ENCODE measurements at places on chromosomes 2 and 18.

DNA sequence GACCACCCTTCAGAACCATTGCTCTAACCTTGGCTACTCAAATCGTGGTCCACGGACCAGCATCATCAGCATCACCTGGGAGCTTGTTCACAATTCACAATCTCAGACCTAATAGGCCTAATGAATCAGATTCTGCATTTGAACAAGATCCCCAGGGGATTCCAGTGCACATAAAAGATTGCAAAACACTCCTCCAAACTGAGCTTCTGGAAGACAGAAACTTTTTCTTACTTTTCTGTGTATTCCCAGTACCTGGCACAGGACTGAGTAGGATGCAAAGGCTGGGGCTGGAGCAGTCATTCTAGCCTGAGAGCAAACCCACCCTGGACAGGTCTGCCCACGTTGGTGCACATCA, 115.1 kb upstream of the COPS8 start:
- DNase-seq, result no peak

GRCh38 chr2:241235859-241236593, 47.5 kb downstream of the ANO7 start:
- DNase-seq, result no peak

DNA sequence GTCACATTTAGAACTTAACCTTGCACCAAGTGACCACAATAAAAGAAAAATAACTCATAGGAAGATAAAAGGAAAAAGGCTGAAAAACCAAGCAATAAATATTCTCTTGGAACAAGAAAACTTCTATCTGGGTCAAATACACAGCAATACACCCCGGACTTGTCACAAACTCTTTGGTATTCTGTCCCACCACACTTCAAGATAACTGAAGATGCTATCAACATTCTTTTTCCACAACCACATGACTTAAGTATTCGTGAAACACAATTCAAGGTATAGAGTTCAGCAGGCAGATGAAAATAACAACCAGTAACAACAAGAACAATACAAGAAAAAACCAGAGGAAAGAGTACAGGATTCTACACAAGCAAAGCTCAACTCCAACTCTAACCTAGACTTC, 18.0 kb downstream of the MBD2 start:
- no peak for DNase-seq

- DNase-seq, result no peak
These were observed 90.0 kb upstream of the NCKAP5 start for GRCh38 chr2:133658020-133658903.

DNA sequence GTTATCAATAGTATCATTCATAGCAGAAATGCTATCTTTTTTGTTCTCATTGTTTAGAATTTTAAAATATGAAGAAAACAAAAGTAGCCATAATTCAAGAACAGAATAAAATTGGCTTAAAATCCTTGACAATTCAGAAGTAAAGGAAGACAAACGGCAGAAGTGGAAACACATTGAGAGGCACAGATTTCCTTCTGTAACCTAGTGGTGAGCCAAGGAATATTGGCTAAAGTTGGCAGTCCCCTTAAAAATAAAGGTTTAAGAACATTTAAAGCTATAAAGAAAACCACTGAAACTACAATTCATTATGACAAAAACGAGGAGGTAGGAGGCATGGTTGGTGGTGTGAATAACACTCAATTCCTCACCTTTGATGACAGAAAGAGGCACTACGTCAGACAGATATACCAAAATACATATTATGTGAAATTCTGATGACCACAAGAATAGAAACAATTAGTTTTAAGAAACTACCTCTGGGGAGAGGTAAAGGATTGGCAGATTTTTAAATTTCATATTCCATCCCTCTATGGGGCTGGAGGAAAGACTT, 42.3 kb downstream of the SFT2D3 start:
- DNase-seq, result no peak

DNA sequence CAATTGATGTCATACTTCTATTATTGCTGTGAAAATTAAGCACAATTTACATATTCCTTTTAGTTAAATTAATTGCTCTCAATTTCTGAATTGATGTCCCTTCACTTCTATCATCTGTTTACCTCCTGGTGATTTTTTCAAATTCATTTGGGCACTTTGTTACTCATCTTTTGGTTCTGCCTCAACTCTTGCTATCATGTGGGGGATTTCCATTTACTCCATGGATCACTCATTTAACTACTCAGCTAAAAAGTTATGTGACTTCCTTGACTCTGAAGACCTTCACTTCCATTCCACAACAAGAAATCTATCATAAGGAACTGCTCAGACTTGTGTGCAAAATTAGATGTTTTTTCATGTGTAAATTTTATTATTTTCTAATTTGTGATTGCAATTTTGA, 126.2 kb downstream of the EHBP1 start:
- DNase-seq, result no peak

GRCh38 chr2:151098841-151099240, 162.8 kb downstream of the RBM43 start:
- DNase-seq, result no peak

GRCh38 chr2:143701785-143702184, 572.6 kb downstream of the ARHGAP15 start:
- no peak for DNase-seq

DNA sequence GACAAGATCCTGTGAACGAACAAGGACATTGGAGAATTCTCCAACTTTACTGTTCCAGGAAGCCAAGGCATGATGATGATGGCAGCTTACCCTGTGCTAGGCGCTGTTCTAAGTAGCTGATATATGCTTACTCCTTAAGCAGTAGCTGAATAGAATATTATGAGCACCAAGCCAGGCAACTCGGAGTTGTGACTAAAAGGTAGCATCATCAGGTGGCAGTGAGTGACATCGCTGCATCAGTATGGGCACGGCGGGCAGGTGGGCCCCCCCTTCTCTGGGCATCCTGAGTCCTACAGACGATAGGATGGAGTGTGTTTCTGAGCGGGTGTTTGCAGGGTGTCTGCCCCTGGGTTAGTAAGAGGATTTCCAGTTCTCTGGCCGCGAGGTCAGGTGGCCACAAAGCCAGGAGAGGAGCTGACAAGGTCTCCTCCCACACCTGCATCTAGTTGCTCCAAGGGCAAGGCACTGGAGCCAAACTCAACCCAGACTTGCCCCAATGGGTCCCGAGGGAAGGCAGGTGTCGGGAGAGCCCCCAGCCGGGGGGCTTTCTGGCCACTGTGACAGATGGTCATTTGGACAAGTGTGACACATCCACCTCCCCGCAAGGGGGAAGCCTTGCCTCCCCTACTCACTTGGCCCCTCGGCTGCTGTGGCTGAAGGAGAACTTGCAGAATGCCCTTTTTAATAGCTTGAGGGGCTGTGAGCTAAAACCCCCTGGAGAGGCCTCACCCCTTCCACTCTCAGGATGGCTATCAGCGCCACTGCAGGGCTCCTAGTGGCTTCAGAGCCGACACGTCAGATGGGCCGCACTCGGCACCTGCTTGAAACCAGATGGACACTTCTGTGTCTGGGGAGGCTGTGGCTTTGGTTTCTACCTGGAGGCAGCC, 55.5 kb downstream of the CRACDL start:
- DNase-seq, result no peak
